ENCODE measurements at places on chromosomes 12 and 14.

DNA sequence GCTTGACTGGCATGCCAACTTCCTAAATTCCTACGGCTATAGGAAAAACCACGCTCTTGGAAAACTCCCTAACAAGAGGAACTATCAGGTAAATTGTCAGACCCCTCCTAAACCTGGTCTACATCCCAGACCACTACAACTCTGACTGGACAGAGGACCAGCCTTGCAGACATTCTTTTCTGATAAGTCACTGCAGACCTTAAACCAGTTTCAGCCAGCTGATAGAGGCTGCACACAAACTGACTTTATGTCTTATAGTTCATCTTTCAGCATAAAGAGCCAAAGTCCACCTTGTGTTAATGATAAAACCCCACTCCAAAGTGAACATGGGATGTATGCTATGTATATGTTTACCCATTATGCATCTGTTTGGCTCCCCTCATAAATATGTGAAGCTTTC lies 166.6 kb downstream of the KTN1 start:
- DNase-seq, result no peak

DNA sequence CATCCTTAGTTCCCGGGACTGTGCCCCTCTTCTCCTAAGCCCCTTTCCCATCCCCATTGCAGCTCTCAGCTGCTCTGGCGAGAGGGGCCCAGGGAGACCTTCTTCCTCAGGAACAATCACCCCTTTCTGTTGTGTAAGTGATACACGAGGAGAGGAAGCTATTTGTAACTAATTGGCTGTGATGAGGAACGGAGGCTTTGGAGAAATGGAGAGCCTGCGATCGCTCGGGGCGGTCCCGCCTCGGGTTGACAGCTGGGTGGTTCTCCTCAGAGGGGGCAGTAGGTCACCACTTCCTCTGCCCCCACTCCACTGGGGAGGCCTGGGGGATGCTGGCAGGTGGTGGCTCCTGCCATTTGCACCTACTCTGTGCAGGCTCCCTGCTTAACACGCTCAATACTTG lies 6.6 kb upstream of the PGF start:
- no peak for DNase-seq

DNA sequence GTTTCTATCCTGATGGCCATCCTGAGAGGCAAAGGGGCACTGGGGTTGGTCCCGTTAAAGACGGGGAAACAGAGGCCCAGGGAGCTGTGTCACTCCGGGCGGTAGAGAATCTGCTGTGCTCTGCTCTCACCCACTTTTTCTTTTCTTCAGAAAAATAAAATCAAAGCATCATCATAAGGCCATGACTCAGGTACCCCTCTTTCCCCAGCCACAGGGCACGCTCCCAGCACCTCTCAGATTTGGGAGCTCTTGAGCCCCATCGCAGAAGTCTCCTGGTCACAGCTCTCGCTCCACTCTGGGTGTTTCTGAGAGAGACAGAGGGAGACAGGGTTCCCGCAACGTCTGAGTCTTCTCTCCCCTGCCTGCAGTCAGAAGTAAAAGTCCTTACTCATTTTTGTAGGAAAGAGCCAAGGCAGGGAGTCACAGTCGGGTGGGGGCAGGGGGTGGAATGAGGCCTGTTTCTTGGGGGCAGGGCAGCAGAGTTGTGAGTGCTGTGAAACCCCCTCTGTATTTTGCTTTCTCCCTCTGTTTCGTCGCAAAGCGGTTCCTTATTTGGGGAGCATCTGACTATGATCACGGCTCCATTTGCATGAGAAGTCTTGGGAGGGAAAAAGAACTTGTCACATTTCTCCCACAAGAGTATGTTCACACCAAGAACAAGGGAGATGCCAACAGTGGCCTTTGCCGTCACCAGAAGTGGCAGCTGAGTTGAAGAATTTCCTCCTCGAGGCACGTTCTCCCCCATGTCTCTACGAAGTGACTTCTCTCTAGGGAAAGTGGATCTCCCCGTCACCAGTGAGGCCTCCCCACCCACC lies 139.0 kb downstream of the BCL11B start:
- no peak for DNase-seq

DNA sequence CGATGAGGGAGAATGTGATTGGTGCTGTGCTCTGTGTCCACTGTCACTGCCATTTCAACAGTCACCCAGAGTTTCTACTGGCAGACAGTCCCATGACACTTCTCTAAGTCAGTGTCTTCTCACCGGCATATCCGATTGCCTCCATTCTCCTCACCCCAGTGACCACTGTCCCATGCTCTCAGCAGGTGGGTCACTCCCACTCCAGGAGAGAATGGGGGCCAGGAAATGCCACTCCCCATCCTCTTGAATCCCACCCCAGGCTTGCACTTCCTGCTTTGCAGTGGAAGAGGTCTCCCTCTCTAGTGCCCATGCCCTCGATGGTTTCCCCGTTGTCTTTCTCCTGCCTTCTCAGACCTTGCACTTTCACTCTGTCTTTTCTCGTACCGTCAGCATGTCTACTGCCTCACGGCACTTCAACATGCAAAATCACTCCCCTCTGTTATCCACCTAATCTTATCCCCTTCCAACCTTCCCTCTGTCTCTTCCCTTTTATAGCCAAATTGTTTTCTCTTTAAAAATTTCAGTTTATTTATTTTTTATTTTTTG lies 2.2 kb upstream of the EP400 start:
- no peak for DNase-seq

DNA sequence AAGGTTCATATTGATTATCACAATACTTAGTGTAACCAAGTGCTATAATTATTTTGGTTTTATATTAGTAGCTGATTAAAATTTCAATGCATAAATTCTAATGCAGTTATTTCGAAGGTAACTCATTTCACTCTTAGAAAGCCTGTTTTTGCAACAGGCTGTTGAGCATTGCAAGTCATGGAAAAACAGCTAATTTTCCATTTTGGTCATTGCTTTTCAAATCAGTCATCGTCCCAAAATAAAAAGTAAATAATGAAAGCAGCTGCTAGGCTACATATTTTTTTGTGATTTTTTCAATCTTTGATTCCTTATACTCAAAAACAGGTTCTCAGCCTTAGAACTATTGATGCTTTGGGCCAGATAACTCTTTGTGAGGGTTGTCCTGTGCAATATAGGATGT lies 22.9 kb downstream of the VEZT start:
- no peak for DNase-seq

DNA sequence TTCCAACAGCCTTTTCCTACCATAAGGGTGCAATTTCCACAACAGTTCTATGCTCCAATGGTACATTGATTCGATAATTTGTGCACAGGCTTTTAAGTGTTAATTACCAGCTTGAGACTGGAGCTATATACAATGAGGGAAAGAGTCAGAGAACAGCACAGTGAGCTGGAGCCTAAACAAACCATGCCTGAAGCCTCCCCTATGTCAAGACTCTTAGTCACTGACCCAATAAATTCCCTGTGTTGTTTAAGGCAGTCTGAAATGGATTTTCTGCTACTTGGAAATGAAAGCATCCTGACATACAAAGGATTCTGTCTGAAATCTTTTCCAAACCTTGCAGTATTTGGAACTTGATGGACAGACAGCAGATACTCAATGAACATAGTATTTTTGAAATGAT lies 149.0 kb downstream of the EFCAB11 start:
- no peak for DNase-seq

DNA sequence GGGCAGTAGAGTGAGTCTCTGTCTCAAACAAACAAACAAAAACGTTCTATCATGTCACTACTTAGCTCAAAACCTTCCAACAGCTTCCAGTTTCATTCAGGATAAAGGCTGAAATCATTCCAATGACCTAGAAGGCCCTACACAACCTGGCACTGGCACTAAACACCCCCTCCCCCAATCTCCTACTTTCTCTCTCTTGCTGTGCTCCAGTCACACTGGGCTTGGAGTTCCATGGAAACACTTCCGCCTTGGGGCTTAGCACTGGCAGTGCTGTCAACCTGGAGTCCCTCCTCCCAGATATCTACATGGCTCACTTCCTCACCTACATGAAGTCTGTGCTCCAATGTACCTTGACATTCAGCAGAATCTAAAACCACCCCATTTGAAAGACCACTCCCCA lies 65.0 kb upstream of the SINHCAF start:
- no peak for DNase-seq

DNA sequence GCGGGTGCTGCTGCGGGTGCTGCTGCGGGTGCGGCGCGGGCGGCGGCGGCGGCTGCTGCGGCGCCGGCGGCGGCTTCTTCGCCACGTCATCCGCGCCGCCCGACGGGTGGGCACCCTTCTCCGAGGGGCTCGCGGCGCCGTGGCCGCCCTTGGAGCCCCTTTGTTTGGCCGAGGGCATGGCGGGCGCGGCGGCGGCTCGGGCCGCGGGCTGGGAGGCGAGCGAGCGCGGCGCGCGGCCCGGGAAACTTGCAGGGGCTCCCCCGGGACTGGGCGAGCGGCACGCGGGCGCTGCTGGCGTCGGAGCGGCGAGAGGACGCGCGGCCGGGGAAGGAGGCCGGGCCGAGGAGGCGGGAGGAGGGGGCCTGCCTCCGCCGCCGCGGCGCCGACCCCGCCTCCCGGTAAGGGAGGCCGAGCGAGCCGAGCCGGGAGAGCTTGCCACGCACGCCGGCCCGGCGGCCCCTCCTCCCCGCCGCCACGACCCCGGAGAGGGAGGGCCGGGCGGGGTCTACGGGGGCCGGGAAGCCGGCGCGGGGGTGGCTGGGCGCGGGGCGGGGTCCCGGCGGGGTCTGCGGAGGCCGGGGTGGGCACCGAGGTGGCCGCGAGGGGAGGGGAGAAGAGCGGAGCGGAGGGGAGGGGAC lies at the start of gene CKAP4:
Gene CKAP4 (minus strand): TSS at position 347 of the 638 bp plus-strand sequence. CDS start 169 bp downstream, at position 178.
- DNase-seq, result peak; percentile 65

DNA sequence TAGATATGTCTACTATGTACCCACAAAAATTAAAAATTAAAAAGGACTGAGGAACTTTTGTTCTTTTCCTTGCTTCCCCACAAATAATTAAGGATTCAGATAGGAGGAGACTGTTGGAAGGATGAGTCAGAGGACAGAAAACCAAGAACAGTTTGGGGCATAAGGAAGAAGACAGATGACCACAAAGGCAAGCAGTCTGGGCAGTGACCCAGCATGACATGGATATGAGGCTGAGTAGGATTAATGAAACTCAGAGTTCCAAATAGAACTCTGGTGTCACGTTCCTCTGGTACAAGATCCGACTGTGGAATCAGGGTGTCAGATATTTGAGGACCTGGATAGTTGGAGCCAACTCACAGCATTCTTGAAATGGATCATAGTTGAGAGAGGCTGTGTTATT lies 89.3 kb upstream of the SLC38A4 start:
- no peak for DNase-seq

DNA sequence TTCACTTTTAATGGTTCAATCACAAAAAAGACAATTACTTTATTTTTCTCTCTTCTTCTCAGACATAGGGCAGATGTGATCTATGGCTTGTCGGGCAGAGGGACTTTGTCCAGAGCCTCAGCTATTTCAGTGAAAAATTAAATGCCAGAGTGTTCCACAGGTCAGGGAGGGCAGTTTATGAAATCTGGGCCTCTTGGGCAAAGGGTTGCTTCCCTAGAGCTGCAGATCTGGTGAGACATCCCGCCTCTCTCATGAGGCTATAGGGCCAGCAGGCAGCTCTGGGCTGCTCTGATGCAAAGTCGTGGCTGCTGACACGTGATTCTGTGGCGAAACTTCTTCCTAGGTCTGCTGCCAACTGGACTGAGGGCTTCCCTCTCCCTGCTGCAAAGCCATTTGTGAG lies 6.0 kb downstream of the CLMN start:
- no peak for DNase-seq

DNA sequence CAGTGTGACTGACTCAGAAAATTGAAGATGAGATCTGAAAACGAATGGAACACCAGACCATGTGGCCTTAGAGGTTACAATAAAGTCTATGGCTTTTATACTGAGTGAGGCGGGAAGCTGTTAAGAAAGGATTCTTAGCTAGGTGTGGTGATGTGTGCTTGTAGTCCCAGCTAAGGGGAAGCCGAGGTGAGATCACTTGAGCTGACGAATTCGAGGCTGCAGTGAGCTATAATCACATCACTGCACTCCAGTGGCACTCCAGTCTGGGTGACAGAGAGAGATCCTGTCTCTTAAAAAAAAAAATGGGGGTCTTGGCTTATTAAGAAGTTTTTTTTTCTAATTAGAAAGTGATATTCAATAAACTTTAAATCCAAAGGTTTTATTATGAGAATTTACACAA lies 678.6 kb downstream of the TMTC2 start:
- no peak for DNase-seq

DNA sequence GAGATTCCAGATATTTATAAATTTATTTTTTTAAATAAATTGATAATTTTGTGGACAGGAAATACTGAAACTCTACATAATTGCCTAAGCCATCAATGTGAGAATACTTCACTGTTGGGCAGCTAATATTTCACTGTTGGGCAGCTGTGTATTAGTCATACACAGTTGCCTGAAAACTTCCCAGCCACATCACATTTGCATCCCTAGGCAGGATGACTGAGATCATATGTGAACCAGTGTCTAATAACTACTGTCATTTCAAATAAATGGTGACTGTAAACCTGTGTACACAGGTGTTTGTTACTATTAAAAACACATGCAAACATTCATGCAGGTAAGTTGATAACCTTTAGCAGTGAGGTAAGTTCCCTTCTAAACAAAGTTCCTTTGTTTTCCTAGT lies 43.9 kb downstream of the TMTC3 start:
- DNase-seq, result no peak

DNA sequence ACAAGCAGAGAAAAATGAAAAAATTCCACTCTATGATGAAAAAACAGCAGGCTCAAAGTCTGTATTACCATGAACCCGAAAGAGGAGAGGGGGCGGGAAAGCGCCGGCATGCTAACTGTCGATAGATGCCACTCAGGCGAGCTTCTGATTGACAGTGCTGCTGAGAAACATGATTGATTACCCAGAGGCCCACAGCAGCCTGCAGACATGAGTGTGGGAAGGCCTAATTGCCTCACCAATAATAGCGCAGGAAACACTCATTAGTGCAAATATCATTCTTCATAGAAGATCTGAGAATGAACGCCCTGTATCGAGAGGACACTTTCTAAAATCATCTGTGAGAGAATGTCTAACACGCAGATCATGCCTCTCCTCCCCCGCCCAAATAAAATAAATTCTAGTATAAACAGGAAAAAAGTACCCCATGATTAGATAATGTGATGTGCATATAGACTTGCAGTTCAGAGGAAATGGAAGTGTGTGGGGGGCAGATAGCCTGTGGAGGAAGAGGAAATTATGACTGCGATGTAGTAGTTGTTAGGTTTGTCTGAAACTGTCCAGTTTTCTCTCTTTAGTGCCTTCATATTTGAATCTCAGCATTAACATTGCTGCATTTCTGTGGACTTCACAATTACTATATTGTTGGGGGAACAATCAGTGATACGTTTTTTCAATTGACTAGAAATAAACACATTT lies 15.6 kb downstream of the TPH2 start:
- no peak for DNase-seq

GRCh38 chr14:93160353-93160801 lies 24.3 kb downstream of the MOAP1 start:
- no peak for DNase-seq

DNA sequence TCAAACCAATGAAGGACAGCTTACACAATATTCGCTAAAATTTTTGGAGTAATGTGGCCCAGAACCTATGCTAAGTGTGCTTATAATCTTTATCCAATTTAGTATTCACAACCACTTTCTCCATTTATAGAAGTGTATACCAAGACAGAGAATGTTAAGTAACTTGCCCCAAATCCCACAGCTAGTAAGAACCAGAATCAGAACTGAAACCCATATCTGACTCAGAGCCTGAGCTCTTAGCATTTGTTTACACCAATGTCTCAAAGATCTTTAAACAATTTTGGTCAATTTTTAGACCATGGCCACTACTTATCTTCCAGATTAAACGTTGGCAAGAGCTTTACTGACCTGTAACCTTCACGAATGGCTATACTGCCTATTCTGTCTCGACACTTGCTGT lies 53.0 kb downstream of the PAPLN start:
- DNase-seq, result no peak

- DNase-seq, result no peak
Observed at GRCh38 chr12:96289067-96289466, 94.9 kb downstream of the ELK3 start.
